ENCODE measurements at places on chromosomes 16 and 17.
A peak's percentile ranks its signal among the peaks of the same experiment; 100 is the strongest.

- DNase-seq: no peak
Observed at GRCh38 chr17:32259586-32259985, 6.0 kb upstream of the RHBDL3 start.

- no peak for DNase-seq
Observed at GRCh38 chr16:12240036-12240435, 263.5 kb downstream of the SNX29 start.

- DNase-seq: no peak
Observed at GRCh38 chr17:624341-624860, 90.2 kb downstream of the VPS53 start.

DNA sequence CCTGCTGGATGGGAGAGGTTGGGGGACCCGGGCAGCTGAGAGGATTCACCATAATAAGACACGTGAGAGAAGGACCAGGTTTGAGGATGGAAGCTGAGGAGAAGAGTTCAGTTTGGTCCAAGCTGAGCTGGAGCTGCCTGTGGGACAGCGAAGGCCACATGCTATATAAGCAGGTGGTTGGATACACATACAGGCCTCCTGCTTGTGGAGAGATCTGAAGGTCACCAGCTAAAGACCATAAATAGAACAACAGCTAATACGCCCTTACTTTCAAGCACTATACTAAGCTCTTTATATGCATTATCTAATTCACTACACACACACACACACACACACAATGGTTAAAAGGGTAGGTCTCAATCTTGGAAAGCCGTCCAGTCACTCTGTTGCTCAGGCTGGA is 32.1 kb downstream of the DUSP14 start:
- no peak for DNase-seq

DNA sequence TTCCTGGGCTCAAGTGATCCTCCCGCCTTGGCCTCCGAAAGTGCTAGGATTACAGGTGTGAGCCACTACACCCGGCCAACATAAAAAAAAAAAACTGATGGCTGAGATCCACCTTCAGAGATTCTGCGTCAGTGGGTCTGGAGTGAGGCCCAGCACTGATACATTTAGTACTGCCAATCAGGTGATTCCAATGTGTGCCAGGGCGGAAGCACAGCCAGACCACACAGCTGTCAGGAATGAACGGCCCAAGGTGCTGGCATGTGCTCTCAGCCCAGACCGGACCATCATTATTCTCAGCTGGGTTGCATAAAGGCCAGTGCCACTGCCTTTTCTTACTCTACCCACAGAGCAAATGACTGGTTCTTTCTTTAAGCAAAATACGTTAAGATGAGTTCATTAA is 1.2 kb upstream of the BCO1 start:
- no peak for DNase-seq

DNA sequence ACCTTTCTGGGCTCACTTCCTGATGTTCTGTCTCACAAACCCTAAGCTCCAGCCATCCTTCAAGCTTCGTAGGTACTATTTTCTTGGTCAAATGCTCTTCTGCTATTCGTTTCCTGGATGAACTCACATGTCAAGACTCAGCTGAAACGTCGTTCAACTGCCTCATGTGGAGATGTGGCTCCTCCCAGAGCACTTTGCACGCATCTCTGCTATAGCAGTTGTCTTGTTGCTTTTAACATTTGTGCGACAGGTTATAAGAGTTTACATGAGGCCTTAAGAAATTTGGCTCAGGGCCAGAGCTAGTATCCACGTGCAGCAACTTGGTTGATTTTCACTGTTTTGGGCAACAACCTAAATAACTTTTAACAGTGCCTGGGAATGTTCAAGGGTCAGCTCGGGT is 2.8 kb upstream of the KRT40 start:
- DNase-seq: no peak

DNA sequence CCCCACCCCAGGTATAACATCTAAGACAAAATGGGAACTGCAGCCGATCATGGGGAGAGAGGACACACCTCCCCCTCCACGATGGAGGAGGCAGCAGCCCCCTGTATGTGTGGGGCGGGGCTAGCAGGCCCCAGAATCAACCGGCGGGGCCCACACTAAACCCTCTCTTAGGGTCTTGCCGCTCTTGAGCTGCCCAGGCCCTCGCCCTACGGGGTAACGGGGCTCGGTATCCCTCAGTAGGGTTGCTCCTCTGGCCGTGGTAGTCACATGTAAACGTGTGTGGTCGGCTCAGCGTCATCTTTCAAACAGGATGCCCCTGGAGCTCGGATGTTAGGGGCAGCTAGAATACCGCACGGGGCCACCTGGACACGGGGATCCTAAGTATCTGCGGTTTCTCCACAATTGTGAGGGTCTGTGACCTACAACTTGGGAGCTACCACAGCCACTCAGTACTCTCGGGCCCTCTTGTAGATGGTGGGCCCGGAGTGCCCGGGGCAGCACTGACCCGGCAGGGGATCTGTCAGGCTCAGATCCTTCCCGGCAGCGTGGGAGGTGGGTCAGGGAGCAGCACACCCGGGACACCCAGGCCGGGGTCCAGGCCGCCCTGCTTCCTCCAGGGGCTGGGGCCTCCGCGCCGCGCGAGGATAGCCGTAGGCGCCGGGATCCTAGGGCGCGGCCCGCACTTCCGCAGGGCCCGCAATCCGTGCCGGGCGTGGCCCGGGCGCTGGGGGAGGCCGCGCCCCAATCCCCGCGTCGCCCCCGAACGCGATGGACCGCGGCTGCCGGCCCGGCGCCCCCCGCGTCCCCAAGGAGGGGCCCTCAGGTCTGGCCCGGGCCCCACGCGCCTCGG is 781 bp downstream of the ARHGDIA start:
- DNase-seq: no peak

- DNase-seq: no peak
Observed at GRCh38 chr17:79079421-79080200, 5.0 kb downstream of the ENGASE start.

DNA sequence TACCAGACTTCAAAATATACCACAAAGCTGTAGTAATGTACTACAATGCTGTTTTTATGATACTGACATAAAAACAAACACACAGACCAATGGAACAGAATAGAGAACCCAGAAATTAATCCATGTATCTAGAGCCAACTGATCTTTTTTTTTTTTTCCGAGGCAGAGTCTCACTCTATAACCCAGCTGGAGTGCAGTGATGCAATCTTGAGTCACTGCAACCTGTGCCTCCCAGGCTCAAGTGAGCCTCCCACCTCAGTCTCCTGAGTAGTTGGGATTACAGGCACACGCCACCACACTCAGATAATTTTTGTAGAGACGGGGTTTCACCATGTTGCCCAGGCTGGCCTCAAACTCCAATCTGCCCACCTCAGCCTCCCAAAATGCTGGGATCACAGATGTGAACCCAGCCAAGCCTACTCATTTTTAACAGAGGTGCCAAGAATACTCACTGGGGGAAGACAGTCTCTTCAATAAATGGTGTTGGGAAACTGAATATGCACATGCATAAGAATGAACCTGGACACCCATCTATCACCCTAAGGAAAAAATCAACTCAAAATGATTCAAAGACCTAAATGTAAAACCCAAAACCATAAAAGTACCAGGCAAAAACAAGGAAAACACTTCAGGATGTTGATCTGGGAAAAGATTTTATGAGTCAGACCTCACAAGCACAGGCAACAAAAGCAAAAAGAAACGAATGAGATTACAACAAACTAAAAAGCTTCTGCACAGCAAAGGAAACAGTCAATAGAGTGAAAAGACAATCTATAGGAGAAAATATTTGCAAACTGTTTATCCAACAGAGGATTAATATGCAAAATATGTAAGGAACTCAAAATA is 63.1 kb downstream of the STX8 start:
- no peak for DNase-seq

GRCh38 chr17:61000911-61001310 is 323.3 kb downstream of the BCAS3 start:
- peak; percentile 4 for DNase-seq

- DNase-seq: no peak
Observed at GRCh38 chr17:4125552-4125951, 17.3 kb downstream of the ZZEF1 start.

GRCh38 chr17:73705594-73705993 is 61.3 kb upstream of the SDK2 start:
- DNase-seq: no peak

GRCh38 chr16:68636818-68637217 is 8.3 kb upstream of the CDH3 start:
- no peak for DNase-seq

DNA sequence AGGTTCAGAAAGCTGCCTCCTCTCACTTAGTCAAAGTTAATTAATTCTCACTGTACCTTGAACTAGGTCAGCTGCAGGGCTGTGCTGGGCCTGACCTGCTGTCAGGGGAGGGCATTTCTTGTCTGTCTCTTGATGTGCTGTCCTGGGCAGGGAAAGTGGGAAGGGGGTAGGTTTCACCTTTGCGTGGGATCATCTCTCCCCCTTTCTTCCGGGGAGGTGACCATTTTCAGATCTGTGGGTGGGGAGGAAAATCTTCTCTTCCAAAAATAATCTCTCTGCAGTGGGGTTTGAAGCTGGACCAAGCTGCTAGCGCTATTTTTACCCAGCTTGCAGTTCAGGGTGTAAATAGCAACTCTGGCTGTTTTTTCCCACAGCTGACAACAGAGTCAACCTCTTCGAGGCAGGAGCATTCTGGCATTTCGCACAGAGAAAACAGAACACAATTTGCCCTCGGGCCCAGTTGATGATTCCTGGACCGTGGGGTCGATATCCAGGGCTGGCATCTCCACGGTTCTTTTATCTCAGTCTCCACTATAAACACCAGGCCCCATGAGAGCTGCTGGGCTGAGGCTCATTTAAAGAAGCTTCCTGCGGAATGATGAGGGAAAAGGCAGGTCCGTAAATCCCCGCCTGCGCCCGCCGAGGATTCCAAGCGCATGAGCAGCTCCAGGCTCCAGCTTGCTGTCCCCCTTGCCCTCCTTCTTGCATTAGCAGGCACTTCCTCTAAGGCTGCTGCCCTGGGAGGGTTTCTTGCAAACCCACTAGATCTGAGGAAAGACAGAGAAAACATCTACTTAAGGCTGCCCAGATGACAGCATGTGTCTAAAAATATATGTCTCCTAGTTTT is 93.9 kb downstream of the YPEL2 start:
- no peak for DNase-seq

DNA sequence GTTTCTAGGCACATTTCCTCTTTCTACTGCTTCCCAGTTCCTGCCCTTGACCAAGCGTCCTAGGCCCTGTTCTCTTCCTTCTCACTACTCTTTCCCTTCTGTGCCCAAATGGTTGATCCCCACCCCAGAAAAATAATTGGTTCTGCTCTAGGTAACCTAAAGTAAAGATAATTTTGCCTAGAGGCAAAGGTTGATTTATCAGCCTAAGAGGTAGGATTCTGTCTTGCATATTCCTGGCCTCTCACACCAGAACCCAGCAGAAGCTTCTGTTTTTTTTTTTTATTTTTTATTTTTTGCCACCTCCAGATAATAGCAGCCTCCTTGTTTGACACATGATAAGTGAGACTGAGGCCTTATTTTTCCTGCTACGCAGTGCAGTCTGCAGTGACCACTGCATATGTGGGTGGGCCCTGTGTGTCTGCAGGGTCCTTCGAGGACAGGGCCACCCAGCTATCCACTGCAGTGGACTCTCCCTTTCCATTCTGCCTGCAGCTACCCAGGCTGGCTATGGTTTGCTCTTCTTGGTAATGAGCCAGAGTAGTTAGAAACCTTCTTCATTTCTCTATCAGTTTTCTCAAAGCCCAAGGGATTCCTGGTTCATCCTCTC is 701 bp downstream of the PIPOX start:
- DNase-seq: no peak

DNA sequence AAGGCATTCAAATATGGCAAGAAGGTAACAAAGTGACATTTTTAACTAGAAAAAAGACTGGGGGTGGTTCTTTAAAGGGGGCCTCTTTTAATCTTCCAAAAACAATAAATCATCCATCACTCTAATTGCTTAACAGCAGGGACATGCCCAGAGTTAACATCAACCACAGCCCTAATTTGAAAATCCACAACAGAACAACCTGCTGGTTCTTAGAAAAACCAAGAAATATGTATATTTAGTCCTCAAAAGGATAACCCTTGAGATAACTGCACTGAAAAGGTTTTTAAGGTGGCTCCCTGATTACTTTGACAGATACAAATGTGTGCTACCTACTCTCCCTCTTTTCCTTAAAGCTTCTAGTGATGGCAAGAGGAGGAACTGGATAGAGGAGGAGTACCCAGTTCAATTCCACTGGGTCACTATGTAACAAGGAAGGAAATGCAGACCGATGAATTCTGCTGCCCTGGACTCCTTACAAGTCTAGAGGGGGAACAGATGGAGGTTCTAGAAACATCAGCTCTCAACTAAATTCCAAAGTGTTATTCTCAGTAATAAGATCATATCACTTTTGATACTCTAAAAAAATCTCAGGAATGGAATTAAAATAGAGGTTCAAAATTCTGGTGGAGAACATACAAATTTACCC is 54.3 kb downstream of the N4BP1 start:
- no peak for DNase-seq

DNA sequence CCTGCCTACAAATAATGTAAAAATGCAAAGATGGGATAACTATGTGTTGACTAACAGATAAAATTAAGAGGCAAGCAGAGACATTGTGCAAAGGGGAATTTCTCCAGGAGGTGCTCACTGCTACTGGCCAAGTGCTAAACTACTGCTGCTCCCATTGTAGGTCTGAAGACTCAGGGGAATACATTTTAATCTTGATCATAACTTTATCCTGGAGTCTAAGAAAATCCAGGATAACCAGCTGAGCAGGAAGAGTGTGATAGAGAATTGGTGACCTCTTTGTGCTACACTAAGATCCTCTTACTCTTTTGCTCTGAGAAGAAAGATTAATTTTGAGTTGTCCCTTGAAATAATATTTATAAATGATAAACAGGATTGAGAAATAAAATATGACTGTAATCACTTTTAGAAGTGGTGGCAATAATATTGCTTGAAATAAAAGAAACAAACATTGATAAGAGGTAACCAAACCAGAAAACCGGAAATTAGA is 5.9 kb downstream of the RNF43 start:
- no peak for DNase-seq

GRCh38 chr17:29757788-29758187 is 135.1 kb upstream of the CORO6 start:
- no peak for DNase-seq

DNA sequence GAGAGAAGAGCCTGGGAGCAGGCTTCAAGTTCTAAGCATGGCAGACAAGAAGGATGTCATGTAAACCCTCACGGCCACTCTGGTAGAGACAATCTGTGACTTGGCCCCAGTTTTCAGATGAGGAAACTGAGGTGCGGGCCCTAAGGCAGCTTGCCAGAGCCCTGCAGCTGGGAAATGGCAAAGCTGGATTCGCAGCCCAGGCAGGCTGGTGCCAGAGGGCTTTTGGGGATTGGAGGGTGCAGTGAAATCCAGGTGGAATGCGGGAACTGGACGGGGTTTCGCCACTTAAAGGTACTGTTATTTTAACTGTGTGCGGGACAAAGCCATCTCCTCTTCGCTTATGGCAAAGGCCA is 477 bp upstream of the OSGIN1 start:
- no peak for DNase-seq

- DNase-seq: no peak
Observed at GRCh38 chr16:87603684-87604633, 1.7 kb downstream of the JPH3 start.

- no peak for DNase-seq
Observed at GRCh38 chr17:163514-164098, 17.8 kb downstream of the DOC2B start.
